Epithelial cell of alveolus of lung (primary cell): ENCODE measurements at places on chromosomes 1 and 21. TPM values are rescaled to one million over a fixed set of nuclear protein-coding genes. Genes with fewer than 3 reads are reported as not detected.

CACNA1E gene
- total RNA-seq = not detected in 2 replicates

BLACAT1 gene
- total RNA-seq = under 0.01 TPM in 1 of 2 replicates, not detected in the other

PLEKHN1 gene
- 1.4 TPM in 1 of 2 replicates, not detected in the other for total RNA-seq

RIPPLY3 gene
- total RNA-seq = 0.13 TPM in 1 of 2 replicates, not detected in the other

FOXD2 gene
- 0.26 TPM in 1 of 2 replicates, not detected in the other for total RNA-seq

NSL1 gene
- 34.5 and 43.4 TPM in 2 replicates for total RNA-seq

TRAF3IP3 gene
- total RNA-seq = 0.26 TPM in 1 of 2 replicates, not detected in the other

BATF3 gene
- total RNA-seq = 3.9 and 9.8 TPM in 2 replicates

CAPZA1 gene
- 119 and 182 TPM in 2 replicates for total RNA-seq

DOP1B gene
- 0.80 and 6.6 TPM in 2 replicates for total RNA-seq

FASLG gene
- total RNA-seq = not detected in 2 replicates

SV2A gene
- 19.3 and 26.8 TPM in 2 replicates for total RNA-seq

ELAVL4 gene
- total RNA-seq = not detected in 2 replicates

OR2T11 gene
- not detected in 2 replicates for total RNA-seq

DNAH14 gene
- 9.2 and 11.5 TPM in 2 replicates for total RNA-seq

BRINP3 gene
- total RNA-seq = 1.7 and 3.3 TPM in 2 replicates
